ENCODE measurements at places on chromosomes 6 and 20. TPM values are rescaled to one million over a fixed set of nuclear protein-coding genes. Genes with fewer than 3 reads are reported as not detected.

HFE gene
- 5.2 TPM for total RNA-seq

PAK5 gene
- 12.2 TPM for total RNA-seq

ADGRF5 gene
- 28.0 TPM for total RNA-seq

ADAM33 gene
- 42.6 TPM for total RNA-seq

AVP gene
- total RNA-seq, result not detected

All from camera-type eye (tissue), 1 donor.